Amniotic stem cell (primary cell): ENCODE measurements at places on chromosomes 3 and 15.
A peak's percentile ranks its signal among the peaks of the same experiment; 100 is the strongest.

- DNase-seq = no peak
Observed at GRCh38 chr3:186472456-186473008, 71.6 kb downstream of the CRYGS start.

DNA sequence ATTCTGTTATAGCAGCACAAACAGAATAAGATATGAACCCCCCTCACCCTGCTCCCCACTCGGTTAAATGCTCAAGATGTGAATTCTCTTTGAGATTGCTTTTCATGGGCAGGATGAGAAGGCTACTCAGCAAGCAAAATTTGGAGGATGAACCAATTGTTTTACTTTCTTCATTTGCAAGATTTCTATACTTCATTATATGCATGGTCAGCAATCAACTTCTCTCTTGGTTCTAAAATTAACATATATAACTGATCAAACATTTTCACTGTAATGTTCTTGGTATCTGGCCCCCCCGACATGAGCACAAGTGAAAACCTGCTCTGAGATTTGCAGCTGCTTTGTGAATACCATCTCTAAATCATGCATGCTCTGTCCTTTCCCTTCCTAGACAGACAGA lies 556.1 kb upstream of the MDFIC2 start:
- no peak for DNase-seq

GRCh38 chr15:93302080-93302765 lies 213.2 kb upstream of the RGMA start:
- DNase-seq = no peak

DNA sequence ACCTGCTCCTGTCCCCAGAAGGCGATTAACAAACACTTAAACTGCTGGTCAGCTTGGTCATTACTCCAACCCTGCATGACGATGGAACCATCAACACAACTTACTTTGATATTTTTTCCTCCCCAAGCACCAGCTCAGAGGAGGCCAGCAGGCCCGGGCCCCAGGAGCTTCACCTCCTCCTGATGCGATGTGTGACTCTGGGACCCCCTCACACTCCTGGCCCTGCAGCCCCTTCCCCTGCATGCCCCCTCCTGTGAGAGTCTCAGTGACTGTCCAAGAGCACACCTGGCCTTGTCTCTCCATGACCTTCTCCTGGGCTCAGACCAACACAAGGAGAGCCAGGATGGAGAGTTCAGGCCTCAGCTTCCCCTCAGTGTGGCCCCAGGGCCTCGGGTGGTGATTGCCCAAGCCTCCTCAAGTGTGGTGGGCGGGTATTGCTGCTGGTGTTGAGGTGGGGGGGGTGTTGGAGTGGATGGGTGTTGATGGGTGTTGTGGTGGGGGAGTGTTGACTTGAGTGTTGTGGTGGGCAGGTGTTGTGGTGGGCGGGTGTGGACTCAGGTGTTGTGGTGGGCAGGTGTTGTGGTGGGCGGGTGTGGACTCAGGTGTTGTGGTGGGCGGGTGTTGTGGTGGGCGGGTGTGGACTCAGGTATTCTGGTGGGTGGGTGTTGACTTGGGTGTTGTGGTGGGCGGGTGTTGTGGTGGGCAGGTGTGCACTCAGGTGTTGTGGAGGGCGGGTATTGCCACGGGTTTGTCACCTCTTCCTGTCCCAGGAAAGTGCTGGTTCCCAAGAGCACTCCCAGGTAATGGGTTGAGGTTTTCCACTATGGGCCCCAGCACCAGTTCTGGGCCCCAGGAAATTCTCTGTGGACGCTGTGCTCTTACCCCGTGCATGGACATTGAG lies 68.1 kb downstream of the TFRC start:
- no peak for DNase-seq

DNA sequence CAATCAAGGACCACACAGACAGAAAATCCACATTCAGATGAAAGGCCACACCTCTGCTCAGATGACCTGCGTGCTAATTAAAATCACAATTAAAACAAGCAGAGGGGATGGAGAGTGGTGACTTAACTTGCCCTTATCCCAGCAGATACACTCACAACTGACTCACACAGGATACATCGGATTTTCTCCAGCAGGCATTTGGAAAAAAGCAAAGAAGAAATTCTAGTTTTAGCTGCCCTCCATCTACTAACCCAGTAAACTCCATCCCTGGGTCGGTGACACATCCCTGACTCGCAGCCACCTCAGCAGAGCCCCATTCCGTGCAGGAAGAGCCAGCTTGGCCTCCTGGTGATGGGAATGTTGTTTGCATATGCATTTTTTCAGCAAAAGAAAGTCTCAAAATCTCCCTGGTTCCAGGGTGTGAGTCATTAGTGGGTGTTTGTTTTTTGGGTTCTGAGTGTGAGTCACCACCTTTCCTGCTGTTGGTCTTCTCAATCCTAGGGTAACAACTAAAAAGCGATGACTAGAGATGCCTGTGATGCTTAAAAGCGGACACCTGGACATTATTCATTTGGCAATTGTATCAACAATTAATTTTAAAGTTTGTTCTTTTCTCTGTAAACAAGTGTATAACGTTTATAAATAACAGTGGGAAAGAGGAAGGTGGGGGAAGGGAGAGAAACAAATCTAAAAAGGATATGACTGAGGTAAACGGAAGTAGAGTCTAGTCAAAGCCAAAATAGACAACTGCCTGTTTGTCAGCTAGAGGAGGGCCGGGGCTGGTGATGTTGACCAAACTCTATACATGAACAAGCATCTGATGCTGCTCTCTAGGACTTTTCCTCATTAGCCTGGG lies 49.8 kb upstream of the SLC4A7 start:
- peak; percentile 98 for DNase-seq

DNA sequence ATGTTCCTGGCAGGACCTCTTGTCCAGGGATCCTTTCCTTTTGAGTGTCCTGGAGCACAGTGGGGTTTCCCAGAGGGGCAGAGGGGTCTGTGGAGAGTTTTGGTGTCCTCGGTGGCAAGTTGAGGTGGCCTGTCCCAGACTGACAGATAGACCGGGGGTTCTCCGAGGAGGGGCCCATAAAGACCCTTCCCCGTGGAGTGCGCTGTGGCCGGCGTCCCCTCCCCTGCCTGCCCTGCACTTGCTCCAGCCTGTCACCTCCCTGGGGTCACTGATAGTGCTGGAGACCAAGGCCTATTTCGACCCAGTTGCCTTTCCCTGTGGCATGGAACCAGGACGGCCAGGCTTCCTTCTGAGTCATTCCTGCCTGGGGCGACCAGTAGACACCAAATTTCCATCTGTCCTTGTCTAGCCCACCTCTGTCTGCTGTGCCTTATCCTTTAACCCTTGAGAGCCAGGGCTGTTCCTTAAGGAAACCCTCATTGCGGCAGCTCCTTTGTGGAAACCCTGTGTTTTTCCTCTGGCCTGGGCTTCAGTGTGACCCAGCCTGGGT lies 2.9 kb downstream of the MUC4 start:
- DNase-seq = no peak
